Aorta (tissue), 5 donors: ENCODE measurements at places on chromosomes 2 and 18. TPM values are rescaled to one million over a fixed set of nuclear protein-coding genes. Genes with fewer than 3 reads are reported as not detected.

The HOXD9 gene
- 1.8 TPM for total RNA-seq

- no peak for DNase-seq
Measured at GRCh38 chr2:160299540-160299939, 99.5 kb upstream of the ITGB6 start.

DNA sequence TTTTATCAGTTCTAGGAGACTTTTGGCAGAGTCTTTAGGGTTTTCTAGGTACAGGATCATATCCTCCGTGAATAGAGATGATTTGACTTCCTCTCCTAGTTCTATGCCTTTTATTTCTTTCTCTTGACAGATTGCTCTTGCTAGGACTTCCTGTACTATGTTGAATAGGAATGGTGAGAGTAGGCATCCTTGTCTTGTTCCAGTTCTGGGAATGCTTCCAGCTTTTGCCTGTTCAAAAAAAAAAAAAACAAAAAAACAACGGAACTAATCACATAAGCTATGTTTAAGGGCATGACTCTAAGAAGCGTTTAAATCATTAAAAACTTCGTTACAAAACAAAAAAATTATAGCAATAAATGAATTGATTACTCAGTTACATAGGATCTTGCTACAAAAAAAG, 145.7 kb downstream of the NUP35 start:
- no peak for DNase-seq

DNA sequence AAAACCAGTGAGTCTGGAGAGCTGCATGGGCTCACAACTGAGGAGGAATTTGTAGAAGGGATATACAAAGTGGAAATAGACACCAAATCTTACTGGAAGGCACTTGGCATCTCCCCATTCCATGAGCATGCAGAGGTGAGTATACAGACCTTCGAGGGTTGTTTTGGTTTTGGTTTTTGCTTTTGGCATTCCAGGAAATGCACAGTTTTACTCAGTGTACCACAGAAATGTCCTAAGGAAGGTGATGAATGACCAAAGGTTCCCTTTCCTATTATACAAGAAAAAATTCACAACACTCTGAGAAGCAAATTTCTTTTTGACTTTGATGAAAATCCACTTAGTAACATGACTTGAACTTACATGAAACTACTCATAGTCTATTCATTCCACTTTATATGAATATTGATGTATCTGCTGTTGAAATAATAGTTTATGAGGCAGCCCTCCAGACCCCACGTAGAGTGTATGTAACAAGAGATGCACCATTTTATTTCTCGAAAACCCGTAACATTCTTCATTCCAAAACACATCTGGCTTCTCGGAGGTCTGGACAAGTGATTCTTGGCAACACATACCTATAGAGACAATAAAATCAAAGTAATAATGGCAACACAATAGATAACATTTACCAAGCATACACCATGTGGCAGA, 3.6 kb downstream of the TTR start:
- DNase-seq: no peak
